ENCODE measurements at places on chromosomes 7 and 10.

GRCh38 chr10:122062831-122063674 is 74.1 kb downstream of the TACC2 start:
- no peak for DNase-seq

- DNase-seq: no peak
These were observed 6.5 kb downstream of the CPVL start for GRCh38 chr7:29139796-29140195.

GRCh38 chr10:1543596-1543995 is 193.7 kb downstream of the ADARB2 start:
- peak; percentile 72 for DNase-seq

DNA sequence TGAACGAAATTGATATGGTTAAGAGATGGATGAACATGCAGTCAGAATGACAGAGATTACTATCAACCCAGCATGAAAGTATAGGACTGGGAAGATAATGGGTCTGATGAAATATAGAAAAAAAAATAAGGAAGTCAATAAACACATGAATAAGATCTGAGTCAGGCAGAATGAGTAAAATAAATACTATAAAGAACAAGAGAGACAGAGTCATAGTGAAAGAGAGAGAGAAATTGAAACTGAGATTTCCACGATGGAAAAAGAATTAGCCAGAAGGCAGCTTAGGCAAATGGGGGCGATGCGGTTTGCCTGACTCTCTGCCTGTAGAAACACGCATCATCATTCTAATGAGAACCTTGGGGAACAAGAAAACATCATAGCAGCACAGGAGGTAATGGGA is 26.6 kb downstream of the SEMA3D start:
- DNase-seq: no peak

GRCh38 chr10:128316925-128317324 is 190.7 kb upstream of the MKI67 start:
- no peak for DNase-seq

DNA sequence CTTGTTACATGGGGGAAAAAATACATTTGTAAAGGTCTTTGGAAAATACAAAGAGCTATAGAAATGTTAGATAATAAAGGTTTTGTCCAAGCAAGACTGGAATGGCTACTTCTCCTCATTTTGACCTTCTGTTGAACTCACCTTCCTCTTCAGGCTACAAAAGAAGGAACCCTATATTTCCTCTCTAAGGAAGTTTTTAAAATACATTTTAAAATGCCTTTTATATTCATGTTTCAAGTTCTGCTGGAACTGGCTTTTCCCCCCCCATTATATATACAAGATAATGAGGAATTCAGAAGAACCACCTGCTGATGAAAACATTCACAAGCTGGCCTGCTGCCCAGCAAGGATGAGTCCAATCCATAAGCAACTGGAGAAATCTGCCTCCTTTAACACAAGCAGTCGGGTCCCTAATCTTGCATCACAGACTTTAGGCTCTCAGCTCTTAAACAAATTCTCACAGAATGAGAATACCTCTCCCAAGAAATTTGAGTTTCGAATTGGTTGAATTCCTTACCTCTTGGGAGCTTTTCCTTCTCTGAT is 44.6 kb downstream of the MTERF1 start:
- peak; percentile 67 for DNase-seq

DNA sequence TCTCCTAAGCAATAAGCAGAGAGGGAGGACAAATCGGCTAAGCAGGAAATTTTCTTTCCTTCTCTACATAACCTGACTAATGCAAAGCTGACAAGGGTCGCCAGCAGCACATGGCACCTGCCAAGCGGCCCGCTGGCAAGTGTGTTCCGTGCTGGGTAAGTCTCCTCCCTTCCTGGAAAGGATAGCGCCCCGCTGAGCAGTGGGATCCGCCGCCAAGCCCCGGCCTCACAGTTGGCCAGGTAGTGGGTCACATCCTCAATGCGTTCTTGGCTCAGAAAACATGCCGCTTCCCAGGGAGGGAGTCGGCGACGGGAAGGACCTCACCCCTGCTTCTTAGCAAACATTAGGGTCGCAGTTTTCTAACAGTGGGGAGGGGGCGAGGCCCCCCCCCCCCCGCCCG is 488.9 kb upstream of the NUPR2 start:
- DNase-seq: no peak

GRCh38 chr10:90642650-90643049 is 215.2 kb downstream of the HTR7 start:
- DNase-seq: no peak

DNA sequence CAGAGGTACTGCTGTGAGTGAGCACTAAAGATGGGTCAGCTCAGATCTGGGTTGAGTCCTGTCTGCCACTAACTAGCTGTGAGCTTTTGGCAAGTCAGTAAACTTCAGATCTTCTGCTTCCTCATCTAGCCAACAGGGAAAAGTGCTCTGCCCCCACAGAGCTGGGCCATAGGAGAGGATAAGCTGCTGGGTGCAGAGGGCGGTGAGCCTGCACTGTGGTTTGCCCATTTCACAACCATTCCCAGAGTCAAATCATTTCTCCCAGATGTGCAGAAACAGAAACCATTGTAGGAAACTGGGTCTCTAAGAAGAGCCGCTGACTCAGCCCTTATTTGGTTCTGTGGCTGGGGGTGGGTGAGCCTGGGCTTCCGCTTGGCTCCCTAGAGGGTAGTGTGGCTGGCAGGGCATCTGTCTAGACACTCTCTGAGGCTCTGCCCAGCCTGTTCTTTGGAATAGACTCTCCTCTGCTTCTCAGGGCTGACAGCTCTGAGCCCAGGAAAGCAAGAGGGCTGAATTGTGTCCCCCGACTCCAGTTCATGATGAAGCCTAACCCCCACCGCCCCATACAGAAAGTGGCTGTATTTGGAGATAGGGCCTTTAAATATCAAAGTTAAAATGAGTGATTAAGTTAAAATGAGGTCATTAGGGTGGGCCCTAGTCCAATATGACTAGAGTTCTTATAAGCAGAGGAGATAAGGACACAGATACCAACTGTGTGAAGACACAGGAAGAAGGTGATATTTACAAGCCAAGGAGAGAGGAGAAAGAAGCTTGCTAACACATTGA is 29.5 kb upstream of the ARHGAP22 start:
- DNase-seq: no peak

DNA sequence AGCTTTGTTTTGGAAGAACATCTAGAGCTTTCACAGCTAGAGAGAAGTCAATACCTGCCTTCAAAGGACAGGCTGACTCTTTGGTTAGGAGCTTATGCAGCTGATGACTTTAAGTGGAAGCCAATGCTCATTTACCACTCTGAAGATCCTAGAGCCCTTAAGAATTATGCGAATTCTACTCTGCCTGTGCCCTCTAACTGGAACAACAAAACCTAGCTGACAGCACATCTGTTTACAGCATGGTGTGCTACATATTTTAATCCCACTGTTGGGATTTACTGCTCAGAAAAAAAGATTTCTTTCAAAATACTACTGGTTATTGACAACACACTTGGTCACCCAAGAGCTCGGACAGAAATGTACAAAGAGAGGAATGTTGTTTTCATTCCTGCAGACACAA is 57.3 kb downstream of the PALS2 start:
- no peak for DNase-seq

DNA sequence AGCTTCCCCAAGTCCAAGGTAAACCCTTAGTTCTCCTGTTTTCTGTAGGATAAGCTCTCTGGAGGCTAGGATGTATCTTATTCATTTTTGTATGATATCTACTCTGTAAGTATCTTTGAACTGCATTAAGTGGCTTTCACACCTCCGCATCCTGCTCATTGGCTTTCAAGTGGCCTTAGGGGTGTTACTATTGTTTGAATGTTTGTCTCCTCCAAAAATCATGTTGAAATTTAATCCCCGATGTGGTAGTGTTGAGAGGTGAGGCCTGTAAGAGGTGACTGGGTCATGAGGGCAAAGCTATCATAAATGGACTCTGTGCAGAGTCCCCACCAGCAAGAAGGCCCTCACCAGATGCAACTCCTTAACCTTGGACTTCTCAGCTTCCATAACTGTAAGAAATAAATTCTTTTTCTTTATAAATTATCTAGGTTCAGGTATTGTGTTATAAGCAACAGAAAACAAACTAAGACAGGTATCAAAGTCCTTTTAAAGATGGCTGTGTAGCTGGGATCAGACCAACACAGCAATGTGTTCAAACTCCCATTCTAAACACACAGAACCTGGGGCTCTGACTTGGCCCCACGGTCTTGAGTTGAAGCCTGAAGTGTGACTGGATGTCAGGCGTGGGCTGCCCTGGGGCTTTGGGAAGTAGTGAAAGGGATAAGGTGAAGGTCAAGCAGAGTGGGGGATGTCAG is 25.9 kb downstream of the TBXAS1 start:
- no peak for DNase-seq

DNA sequence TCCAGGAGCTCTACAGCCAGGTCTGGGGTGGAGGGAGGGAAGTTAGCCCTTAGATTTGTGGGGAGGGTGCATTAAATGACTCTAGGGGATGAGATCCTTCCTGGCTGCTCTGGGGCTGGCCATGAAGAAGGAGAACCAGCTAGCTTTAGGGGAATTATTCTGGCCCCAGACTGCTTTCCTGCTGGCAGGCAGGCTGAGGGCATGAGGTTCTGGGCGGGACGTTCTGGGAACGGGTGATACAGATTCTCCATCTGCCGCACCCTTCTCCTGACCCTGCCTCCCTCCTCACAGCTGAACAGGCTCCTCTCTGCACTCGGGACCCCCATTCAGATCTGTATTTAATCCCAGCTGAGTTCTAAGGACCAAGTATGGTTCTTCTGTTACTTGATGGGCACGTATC is 23.9 kb downstream of the GOLGA7B start:
- DNase-seq: no peak

DNA sequence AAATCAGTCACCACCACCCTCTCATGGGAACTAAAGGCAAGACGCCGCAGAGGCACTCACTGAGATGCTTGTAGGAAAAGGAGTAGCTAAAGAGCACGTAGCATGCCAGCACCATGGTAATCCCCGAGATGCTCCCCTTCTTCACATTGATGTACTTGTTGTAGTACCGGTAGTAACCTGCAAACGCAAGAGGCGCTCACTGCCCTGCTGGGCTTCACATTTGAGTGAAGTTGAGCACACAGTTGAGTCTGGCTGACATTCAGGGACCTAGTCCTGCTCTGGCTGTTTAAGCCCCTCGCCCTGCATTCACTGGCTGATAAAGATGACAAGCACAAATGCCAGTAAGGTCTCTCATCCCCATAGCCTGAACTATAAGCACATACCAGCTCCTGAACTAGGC is 6.9 kb downstream of the ATP5MF start:
- DNase-seq: no peak

GRCh38 chr10:47025540-47026300 is 114.5 kb downstream of the PTPN20 start:
- no peak for DNase-seq

DNA sequence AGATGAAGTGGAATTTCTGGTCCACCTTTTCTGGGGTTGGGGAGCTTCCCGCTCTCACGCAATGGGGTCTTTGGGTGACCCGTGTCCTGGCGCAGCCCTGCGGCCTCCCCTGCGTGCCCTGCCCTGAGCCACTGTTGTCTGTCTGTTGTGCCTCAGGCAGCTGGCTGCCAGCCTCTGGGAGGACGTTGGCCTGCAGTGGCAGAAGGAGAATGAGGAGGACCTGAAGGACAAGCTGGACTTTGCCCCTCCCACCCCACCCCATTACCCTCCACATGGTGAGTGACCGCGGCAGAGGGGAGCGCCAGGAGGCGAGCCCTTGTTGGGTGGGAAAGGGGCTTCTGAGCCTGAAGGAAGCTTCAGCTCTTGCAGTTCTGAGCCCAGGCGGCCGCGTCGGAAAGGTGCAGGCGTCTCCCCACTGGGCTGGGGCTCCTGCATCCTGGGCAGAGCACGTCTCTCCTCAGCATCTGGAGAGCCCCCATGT is 14.2 kb upstream of the PRKAR1B start:
- no peak for DNase-seq

GRCh38 chr10:49299816-49300139 is 808 bp downstream of the C10orf71 start:
- no peak for DNase-seq

DNA sequence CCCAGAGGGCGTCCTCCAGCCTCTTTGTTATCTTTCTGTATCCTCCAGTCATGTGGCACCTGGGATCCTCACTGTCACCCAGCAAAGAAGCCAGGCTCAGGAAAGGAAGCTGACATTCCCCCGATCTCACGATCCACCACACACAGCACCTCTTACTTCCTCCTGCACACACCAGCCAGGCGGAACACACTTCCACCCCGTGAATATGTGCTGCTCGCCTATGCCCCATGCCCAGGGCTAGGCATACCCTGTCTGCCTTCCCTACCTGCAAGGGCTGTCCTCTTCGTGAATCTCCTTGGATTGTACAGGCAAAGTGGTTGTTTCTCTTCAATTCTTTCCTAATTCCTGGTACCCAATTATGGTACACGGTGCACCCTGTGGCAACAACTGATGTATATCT is 191.0 kb downstream of the TNS3 start:
- no peak for DNase-seq

- DNase-seq: no peak
These were observed 12.4 kb downstream of the GNAT3 start for GRCh38 chr7:80499350-80499953.
